Activated T-cell treated with anti-CD3 and anti-CD28 coated beads for 48 hours (primary cell): ENCODE measurements at places on chromosomes 6 and 20.

DNA sequence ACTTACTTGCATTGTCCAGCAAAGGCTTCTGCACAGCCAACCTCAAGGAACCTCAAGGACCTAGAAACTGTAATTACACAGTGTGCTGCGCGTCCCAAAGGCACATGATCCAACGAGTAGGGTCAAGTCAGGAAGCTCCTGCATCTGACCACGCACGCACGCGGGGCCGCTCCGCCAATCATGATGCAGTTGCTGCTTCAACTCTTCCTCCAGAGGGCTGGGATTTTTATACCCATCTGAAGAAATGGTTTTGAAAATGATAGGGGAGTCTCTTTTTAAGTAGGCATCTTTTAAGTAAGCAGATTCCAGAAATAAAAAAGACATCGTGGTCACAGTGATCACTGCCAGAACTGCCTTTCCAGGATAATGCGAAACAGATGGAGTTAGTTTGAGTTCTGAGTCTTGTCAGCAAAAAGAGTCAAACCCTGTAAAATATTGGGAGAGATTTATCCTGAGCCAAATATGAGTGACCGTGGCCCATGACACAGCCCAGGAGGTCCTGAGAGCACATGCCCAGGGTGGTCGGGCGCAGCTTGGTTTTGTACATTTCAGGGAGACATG is 34.0 kb downstream of the KIF25 start:
- DNase-seq, result no peak

DNA sequence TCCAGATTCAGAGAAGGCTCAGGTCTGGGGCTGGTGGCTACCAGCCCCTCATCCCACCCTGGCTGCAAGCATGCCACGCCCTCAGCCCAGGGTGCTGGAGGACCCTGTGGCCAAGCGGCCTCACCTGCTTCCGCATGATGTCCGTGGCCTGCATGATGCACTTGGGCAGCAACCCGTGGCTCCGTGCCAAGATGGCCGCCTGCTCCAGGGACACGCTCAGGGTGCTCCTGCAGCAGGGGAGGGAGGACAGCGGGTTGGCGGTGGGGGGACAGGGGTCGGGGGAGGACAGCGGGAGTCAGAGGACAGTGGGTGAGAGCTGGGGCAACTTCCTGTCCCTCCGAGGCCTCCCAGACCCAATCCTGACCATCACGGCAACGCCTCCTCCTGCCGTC is 200.1 kb downstream of the PREX1 start:
- no peak for DNase-seq

- DNase-seq, result no peak
Observed at GRCh38 chr6:38933426-38933825, 115.2 kb upstream of the GLP1R start.

DNA sequence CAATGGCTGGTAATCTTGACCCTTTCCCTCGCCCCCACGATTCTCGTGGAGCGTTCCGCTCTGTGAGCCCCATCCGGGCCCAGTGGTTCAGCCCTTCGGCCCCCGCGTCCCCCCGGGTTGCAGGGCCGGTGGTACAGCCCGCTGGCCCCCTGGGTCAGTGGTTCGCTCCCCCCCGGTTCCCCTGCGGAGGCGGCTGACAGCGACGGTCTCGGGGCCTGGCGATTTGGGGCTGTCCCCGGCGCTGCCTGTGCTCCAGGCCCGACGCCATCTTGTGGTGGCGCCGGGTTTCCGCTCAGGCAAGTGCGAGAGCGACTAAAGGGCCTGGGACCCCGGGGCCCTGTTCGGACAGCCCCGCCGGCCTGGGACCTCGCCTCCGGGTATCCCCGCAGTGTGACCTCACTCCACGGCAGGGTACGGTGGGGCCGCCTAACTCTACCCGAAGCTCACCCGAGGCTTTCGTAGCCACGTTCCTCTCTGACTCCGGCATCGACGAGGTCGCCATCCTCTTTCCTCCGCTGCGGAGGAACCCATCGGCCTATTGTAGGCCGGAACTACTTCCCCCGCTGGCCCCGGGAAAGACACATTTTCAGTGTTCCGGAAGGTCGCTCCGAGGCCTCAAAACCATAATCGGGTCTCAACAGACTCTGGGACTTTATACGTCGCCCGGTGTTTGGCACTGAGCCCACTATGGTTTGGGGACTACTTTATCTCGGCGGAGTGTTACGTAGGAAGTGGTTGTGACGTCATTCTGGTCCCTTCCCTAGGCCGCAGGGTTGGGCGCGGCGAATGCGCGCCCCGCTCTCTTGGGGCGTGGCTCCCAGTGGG is at the start of gene ZNF335:
Gene ZNF335 (minus strand): TSS at position 529 of the 825 bp plus-strand sequence. CDS start 793 bp downstream, outside the sequence.
- DNase-seq, result peak; percentile 93

- DNase-seq, result no peak
Observed at GRCh38 chr6:108502832-108503231, 57.9 kb upstream of the FOXO3 start.

DNA sequence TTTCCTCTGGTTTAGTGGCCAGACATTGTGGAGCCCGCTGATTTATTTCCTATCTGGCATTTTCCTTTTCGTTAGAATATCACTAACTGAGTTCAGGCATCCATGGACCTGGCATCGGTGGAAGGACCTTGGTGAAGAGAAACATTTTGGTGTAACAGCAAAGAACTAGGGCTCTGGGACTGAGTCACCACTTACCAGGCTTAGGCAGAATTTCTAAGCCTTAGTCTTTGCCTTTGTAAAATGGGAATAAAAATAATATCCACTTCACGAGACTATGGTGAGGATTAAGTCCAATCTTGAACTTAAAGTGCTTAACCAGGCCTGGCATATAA is 42.0 kb upstream of the ENPP1 start:
- no peak for DNase-seq
